ENCODE measurements at places on chromosomes 11 and 22.

GRCh38 chr11:21385669-21386440 is 716.5 kb downstream of the NELL1 start:
- DNase-seq = no peak

- no peak for DNase-seq
These were observed 16.9 kb downstream of the CSF2RB start for GRCh38 chr22:36930041-36930935.

- DNase-seq = peak; percentile 88
These were observed 8.2 kb downstream of the PHF21A start for GRCh38 chr11:46112961-46113607.

DNA sequence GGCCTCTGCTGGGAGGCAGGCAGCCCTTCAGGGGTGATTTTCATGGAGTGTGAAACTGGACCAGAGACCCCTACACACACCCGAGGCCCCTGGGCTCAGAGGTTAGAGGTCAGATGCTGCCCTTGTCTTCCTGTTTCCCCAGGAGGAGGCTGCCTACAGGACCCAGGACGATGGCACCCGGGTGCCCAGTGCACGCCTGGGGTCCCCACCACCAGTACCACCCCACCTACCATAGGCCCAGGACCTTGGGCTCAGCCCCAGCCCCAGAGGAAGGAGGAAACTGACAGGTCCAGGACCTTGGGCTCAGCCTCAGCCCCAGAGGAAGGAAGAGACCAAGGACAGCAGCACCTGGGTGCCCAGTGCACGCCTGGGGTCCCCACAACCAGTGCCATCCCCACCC is 79.2 kb downstream of the BRD1 start:
- DNase-seq = no peak

DNA sequence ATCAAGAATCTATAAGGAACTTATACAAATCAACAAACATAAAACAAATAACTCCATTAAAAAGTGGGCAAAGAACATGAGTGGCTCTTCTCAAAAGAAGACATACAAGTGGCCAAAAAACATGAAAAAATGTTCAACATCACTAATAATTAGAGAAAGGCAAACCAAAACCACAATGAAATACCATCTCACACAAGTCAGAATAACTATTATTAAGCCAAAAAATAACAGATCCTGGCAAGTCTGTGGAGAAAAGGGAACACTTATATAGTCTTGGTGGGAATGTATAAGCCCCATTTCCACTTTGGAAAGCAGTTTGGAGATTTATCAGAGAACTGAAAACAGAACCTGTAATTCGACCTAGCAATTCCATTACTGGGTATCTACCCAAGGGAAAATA is 921.0 kb downstream of the KCNA4 start:
- DNase-seq = no peak

DNA sequence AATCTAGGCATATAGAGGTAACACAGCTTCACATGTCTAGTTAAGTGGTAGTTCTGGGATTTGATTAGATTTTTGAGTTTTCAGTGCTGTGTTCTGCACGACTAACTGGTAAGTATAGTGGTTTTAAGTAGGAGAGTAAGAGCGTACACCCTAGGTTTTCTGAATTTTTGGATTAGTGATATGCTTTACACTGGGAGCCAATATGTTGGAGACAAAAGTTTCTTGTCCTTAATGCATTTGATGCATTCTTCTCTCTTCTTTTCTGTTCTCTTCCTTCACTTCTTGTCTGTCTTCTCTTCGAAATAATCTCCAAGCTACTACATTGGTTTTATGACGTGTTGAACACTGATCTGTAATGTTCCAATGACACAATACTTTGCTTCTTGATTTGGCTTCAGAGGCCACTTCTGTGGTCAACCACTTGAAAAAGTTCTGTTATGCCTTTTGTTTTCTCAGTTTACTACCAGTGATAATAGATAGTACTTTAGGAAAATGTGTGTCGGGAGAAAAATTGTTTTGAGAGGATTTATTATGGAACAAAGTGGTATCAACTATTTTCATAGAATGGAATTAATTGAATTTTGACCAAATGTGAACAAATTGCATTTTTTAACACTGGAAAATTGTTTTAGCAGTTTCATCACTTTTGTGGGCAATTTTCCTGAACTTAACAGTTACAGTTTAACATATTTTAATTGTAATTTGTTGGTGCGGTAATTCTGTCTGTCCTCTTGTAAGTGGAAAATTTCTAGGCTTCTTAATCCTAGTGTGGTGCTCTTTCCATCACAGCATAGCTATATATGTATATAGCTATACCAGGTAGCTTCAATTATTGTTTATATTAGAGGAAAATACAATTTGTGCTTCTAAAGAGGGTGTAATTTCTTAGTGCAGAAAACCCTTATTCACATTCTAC is 2.6 kb downstream of the PDE3B start:
- no peak for DNase-seq

DNA sequence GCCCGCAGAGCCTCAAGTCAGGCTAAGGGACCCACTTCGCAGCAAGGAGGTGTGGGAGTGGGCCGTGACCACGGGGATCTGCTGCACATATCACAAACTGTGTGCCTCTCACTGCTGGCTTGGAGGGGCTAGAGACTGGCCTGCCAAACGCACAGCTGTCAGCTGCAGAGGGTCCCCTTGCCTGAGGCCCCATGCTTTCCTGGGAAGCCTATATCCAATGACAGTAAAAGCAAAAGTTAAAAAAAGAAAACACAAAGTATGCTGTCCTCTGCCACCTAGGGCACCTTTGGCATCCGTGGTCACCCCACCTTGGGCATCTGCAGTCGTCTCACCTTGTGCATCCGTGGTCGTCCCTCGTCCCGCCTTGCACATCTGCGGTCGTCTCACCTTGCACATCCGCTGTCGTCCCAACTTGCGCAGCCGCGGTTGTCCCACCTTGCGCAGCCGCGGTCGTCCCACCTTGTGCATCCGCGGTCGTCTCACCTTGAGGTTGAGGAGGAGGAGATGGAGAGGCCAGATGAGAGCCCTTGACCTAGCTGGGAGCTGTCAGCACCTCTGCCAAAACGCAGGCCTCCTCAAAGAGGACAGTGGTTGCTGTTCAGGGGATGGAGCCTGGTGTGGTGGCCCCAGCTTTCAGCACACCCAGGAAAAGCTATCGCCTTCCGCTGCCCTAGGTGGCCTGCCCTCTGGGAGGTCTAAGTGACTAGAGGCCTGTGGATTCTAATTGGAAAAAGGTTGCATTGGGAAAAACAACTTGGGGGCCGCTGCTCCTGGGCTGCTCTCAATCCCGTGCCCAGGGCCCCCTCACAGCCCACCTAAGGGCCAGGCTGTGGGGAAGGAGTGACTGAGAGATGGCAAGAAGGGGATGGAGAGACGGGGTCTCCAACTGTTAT is 90.5 kb downstream of the MYEOV start:
- DNase-seq = no peak

DNA sequence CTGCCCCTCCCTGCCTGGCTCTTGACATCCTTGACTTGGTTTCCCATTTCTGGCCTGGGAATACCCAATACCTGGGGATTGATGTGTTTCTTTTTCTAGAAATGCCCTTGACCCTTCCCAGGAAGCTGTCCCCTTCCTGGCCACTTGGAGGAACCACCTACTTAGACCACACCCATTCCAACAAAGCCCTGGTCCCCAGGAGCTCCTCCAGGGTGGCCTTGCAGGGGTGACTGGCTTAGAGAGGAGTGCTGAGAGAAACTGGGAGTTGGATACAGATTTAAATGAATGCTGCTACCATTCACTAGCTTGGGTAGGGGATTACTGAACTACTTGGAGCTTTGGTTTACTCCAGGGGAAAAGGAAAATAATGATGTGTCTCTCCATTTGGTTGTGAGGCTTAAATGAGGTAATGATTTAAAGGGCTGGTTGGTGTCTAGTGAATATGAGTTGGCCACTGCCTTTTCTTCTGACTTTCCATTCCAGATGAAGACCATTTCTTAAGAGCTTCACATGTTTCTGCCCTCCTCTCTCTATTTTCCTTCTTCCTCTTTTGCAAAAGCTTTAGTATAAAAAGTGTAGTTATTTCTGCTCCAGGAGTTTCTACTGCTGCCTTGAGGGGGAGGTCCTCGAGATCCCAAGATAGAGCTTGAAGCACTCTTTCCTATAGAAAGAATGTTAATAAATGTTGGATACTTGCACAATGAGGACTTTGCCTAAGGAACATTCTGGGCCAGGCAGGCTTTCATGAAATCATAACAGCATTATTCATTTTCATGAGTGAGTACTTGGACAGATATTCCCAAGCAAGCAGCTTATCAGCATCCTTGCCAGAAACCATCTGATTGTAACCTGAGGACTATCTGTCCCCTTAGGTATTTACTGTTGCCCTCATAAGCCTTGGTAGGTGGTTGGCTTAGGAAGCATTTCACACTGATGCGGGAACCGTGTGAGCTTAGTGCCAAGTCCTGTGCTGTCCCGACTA is 22.4 kb downstream of the PANX1 start:
- DNase-seq = no peak

GRCh38 chr22:38098410-38099249 is 11.9 kb downstream of the BAIAP2L2 start:
- no peak for DNase-seq

- DNase-seq = no peak
These were observed 116.5 kb downstream of the CD44 start for GRCh38 chr11:35255514-35255913.

DNA sequence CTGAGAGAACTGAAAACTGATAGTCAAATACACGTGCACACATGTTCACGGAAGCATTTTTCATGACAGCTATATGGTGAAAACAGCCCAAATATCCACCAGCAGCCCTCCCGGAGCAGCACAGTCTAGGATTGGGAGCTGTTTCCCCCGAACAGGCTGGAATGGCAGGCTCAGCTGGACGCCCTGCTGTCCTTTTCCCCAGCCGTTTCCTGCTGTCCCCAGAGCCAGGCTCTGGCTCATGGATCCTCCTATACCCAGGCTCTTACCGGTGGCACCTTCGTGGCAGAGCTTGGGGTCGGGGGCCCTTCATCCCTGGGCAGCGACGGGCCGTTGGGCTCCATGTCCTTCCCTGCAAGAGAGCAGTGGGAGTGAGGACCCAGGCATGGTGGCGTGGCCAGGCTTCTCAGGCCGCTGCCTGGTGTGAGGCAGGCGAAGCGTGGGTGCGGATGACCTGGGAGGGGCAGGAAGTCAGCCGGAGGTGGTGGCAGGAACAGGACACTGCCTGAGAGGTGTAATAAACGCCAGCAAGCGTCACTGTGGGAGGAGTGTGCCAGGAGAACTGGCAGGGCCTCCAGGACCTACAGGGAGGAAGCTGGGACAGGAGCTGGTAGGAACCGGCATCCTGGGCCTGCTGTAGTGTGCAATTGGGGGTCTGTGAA is 38.8 kb downstream of the OSBPL5 start:
- DNase-seq = no peak

GRCh38 chr11:36311926-36312595 is 16.0 kb downstream of the PRR5L start:
- no peak for DNase-seq

- DNase-seq = no peak
These were observed 18.6 kb upstream of the FOLR1 start for GRCh38 chr11:72173291-72173690.

GRCh38 chr22:22720724-22721261 is 76.4 kb downstream of the GGTLC2 start:
- DNase-seq = no peak

GRCh38 chr11:126415669-126416420 is 60.4 kb downstream of the ST3GAL4 start:
- no peak for DNase-seq

- no peak for DNase-seq
These were observed 14.3 kb upstream of the BCL9L start for GRCh38 chr11:118939953-118940598.

DNA sequence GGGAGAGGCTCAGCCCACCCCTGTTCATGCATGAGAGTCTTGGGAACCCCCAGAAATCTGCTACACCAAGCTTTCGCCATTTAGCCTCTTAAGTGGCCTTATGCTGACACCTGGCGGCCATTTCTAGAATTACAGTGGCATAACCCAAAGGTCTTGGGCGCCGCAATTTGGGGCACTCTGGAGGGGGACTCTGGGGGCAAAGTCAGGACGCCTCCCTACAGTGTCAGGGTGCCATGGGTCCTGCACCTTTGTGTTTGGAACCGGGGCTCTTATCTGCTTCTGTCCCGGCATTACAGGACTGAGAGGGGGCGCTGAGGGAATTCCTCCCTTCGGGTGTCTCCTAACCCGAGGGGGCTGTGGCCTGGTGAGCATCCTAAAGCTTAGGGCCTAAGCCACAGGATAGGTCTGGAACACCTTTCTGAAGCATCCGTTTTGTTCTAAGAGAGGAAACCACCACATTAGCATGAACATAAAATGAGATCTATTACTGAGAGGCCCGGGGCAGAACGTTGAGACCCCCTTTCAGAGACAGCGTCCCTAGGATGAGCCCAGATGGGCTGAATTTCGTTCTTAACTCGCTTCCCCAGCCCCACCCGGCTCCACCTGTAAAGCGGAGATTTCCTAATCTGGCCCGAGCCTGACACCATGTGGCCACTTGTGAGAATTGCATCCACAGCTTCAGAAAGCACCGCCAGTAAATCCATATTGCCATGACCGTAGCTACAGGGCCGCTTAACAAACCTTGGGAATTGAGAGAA is 9.3 kb downstream of the INS start:
- peak; percentile 83 for DNase-seq

DNA sequence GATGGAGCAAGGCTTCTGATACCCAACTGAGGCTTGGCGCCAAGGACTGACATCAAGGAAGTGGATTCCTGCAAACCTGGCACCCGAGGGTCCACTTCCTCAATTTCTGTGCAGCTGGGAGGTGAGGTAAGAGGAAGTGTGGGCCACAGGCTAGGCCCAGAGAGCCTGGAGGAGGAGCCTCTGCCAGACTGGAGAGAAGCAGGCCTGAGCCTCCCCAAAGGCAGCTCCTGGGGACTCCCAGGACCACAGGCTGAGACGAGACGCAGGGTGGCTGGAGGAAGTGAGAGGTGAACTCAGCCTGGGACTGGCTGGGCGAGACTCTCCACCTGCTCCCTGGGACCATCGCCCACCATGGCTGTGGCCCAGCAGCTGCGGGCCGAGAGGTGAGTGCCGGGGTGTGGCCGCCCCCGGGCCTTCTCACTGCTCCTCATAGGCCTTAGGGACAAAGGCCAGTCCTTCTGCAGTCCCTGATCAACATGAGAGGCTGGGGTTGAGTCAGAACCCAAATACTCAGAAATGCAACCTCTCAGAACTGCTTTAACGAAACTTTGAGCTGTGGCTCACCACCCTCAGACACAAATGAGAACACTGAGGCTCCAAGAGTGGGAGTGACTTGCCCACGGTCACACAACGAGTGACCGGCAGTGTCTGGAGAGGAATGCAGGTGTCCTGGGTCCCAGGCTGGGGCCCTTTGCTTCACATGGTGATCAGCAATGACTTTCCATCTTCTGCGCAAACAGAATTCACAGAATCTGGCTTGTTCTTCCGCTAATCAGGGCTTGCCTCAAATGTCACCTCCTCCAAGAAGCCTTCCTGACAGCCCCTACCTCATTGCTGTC is at the start of gene NCF4:
Gene NCF4 (plus strand): TSS at position 186 of the 839 bp plus-strand sequence. CDS start 166 bp downstream, at position 352.
- peak; percentile 98 for DNase-seq

- no peak for DNase-seq
These were observed 29.0 kb downstream of the FGF4 start for GRCh38 chr11:69746140-69746539.
